ENCODE measurements at places on chromosomes 2 and 18.

DNA sequence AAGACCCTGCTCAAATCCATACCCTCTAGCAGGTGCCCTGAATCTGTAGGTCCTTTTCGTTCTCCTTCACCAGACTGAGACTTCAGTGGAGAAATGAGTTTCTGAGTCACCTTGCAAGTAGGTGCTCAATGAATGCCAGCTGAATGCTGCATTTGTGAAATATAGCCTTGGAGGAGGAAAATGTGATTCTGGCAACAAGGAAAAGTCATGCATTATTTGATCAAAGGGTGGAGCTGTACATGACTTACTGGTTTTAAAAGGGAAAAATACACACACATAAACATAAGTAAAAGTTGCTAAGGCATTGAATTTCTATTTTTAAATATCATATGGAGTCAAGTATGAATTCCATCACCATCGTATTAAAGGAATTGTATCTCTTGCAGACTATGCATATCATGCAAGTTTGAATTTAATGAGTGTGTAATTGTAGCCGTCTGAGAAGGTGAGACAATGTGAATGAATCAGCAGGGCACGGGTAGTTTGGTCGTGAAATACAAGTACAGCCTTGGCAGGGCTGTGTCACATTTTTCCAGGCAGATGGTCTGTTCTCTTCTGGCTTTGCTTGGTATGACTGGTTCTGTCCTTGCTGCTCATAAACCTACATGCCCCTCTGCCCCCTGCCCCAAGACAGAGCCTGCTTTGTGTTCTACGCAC, 160.8 kb downstream of the COL6A3 start:
- no peak for DNase-seq

DNA sequence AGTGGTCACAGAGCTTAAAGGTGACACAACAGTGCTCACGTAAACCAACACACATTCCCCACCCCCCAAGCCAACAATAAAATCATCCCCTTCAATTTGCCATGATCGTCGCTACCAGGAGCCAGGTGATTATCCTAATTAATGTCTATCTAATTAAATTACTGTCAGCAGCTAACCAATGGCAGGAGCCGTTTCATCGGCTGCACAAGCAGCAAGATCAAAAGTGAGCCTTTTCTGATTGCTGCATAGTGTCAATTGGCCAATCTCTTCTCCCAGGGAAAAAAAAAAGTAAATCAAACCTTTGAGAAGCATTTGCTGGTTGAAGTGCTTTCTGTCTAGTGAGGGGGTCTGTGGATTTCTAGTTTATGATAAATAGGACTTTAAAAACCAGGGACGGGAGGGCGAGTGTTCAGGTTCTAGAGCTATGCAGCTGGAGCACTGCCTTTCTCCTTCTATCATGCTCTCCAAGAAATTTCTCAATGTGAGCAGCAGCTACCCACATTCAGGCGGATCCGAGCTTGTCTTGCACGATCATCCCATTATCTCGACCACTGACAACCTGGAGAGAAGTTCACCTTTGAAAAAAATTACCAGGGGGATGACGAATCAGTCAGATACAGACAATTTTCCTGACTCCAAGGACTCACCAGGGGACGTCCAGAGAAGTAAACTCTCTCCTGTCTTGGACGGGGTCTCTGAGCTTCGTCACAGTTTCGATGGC, at the start of gene TBR1:
TBR1 (plus strand) TSS at position 311 of the 721 bp plus-strand sequence; CDS start at position 425, 114 bp downstream.
- no peak for DNase-seq

DNA sequence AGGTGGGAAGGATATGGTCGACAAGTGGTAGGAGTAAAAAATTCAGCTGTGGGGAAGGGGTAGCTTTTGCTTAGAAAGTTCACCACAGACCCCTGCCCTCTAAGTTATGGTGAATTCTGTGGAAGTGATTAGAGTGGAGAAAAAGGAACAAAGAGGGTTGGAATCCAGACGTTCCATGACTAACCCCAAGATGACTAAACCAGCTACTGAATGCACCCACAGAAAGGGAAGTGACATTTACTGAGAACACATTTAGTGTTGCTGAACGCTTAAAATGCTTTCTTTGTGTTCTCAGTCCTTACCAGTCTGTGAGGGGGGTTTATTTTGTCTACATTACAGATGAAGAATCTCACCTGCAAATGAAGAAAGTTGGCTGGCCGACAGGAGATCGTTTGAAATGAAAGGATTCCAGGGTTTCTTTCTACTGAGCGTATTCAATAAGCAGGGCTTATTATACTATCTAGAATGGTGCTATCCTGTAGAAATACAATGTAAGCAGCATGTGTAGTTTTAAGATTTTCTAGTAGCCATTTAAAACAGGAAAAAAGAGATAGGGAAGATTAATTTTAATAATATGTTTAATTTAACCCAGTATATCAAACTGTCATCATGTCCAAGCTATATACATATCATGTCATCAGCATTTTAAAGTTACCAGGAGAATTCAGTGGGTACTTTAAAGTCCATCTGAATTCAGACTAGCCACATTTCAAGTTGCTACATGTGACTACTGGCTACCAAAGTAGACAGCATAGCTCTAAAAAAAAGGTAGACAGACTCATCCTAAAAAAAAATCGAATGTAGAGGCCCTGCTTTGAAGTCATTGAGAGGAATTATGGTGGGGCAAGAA, 60.1 kb downstream of the LIMS1 start:
- peak; percentile 80 for DNase-seq

GRCh38 chr2:135299658-135300244, 231.3 kb downstream of the ZRANB3 start:
- no peak for DNase-seq

DNA sequence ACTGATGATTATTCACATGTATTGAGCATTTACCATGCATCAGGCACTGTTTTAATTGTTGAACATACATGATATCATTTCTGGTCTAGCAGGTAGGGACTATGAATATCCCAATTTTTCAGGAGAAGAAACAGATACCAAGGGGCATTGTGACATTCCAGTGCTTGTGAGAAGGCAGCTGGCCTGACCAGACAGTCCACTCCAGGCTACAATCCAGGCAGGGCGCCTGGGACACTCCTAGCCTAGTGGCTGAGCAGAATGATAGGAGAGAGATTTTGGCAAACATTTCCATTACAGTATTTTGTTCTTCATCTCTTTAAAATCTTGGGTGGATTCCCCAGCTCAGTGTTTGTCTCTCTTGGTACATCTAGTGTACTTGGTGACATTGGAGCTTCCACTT, 24.9 kb downstream of the ZNF892 start:
- no peak for DNase-seq

DNA sequence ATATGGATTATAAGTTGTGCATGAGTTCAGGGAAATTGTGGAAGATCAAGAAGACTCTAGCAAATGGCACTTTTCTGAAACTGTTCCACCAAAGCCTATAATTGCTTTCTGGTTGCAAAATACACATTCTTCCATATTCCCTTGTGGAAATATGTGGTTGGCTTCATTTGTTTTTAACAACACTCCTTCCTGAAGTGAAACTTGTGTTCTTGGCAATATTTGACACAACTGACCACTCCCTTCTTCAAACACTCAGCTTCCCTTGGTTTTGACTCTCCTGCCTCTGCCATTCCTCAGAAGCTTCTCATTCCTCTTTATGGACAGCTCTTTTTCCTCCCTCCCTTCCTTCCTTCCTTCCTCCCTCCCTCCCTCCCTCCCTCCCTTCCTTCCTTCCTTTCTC, 192.3 kb downstream of the PMAIP1 start:
- DNase-seq: no peak

DNA sequence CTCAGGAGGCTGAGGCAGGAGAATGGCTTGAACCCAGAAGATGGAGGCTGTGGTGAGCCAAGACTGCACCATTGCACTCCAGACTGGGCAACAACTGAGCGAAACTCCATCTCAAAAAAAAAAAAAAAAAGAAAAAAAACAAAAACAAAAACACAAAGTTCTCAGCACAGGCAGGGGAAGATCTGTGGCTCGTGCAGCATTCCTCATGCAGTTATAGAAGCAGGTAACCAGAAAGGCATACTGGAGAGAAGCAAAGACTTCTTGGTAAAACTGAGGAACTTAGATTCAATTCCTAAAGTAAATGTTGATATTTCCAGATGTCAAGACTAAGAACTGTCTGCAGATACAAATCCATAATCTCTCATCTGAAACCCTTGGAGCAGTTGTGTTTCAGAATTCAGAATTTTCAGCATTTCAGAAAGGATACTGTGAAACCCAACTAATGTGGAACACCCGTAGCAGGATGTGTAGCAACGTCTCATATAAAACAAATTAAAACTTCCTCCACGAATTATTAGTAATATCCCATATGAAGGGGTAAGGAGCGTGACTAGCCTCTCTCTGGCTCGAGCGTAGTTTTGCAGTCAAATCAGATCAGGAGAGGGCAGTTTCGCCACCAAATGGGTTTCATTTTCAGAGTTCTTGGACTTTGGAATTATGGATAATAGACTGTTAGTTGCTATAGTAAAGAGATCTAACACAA, 13.2 kb upstream of the SLC25A52 start:
- no peak for DNase-seq

DNA sequence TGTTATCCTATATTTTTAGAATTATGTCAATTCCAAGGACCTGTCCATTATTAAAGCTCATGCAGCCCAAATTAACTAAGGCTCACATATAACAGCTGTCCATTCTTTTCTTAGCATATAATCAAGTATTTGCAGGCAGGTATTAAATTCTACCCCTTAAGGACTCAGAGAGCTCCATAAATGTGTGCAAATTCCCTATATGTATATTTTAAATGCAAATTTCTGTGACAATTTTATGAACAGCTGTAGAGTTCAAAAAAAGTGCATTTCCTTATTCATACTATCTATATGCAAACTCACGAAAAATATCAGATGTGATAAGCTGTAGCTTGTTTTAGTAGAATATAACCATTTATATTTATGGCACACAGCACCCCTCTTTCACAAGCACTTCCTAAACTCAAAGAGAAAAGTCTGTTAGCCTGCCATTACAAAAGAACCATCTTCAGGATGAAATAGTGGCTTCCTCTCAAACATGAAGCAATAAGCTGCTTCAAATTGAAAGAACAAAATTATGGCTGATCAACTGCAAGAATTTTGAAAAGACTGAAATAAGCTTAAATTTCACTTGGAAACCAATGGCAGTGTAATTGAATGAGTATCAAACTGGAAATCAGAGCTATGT, 155.0 kb upstream of the REG3G start:
- DNase-seq: no peak

- no peak for DNase-seq
Measured at GRCh38 chr18:697800-698199, 14.6 kb downstream of the ENOSF1 start.

DNA sequence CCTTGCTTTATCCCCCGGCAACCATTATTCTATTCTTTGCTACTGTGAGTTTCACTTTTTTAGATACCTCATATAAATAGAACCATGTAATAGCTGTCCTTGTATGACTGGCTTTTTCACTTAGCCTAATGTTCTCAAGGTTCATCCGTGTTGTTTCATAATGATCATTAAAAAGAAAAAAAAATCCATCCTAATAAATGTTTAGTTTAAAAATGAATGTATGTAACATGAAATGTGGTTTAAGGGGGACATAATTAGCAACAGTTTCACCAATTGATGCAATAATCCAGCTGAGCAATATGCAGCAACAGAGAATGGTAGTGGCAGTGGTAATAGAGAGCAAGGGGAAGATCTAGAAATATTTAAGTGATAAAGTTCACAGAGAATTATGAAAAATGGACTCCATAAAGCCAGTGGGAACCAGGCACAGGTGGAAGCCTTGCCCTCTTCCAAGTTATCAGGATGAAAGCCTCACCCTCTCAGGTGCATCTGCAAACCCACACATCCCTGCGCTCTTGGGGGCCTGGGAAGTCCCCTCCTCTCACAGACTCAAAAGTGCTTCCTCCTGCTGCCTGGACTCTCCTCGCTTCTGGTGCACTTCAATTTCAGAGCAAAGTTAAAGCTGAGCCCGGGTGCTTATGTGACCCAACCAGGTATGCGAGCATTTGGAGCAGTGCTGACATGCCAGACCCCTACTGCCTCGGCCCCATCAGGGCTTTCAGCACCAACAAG, 1403.3 kb upstream of the SLC39A10 start:
- DNase-seq: no peak

GRCh38 chr2:166382448-166382847, 6.7 kb upstream of the SCN9A start:
- no peak for DNase-seq
